ENCODE measurements at places on chromosomes 11 and 22. TPM values are rescaled to one million over a fixed set of nuclear protein-coding genes. Genes with fewer than 3 reads are reported as not detected.
A peak's percentile ranks its signal among the peaks of the same experiment; 100 is the strongest.

DNA sequence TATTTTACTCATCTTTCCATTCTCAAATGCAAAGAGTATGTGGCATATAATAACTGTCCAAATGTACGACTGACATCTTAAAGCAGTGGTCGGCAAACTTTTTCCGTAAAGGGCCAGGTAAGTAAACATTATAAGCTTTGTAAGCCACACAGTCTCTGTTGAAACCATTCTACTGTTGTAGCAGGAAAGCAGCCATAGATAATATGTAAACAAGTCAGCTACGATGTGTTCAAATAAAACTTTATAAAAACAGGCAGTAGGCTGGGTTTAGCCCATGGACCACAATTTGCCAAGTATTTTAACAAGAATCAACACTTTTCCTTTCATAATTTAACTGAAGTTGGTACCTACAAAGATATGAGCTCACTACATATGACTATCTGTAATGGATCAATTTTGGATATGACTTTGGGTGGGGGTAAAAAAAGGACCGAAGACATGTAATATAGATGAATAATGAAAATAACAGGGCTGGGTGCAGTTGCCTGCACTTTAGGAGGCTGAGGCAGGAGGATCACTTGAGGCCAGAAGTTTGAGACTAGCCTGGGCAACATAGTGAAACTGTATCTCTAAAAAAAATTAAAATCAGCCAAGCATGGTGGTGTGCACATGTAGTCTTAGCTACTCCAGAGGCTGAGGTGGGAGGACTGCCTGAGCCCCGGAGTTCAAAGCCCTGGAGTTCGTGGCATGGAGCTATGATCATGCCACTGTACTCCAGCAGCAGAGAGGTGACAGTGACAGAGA, 5.7 kb downstream of the RDX start:
- no peak for DNase-seq

DNA sequence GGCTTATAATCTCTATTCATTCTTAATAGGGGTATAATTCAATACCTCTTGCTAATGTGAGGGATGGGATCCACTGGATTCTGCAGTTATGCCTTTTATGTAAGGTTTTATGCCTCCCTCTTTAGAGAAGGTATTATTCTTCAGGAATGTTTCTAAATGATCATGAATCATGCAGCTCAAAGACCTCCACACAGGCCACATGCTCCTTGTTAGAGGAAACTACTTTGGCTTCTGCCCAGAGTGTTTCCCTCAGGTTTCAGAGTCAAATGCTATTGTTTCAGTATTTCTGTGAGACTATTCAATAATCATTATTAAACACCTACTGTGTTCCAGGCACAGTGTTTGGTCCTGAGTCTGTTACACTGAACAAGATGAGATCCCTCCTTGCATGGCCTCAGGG, 115.9 kb downstream of the RAB38 start:
- no peak for DNase-seq

ZP1 gene
- not detected for total RNA-seq

LGALS12 gene
- not detected for total RNA-seq

DNA sequence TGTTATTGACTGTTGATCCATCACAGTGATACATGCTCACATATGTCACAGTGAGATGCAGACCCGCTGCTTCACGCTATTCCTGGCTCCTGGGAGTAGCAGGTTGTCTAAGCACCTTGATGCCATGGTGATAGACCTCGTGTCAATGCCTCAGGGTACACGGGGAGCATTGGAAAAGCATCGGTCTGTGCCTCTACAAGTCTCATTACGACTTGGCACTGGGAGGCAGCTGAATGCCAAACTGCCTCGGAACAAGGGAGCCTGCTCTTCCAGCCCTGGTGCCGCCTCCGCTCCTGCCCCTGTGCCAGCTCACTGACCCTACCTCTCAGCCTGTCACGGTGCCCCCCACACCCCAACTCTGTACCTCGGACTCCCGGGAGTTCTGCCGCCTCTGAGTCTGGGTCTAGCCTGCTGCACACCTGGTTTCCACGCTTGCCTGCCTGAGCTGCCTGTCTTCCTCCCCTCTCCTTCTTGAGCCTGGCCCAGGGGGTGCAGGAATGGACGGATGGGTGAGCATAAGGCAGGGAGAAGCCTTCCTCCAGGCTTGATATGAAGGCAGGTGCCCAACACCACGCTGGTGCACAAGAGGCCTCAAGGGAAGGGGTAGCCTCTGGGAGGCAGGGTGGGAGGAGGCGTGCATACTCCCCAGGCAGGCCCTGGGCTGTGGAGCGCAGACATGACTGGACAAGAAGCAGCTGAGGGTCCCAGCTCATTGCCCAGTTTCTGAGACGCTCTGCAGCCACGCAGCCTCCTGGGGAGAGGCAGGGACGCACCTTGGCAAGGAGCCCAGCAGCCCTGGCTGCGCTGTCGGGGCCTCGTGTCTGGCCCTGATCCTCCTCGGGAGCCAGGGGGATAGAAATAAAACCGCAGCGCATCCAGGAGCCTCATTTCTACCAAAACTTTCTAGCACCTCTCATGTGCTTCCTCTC, 1.8 kb upstream of the NFAM1 start:
- no peak for DNase-seq

LRRC56 gene
- total RNA-seq, result 2.6 TPM

GRCh38 chr11:1762537-1763302, 1.0 kb downstream of the CTSD start:
- peak; percentile 17 for DNase-seq

DNA sequence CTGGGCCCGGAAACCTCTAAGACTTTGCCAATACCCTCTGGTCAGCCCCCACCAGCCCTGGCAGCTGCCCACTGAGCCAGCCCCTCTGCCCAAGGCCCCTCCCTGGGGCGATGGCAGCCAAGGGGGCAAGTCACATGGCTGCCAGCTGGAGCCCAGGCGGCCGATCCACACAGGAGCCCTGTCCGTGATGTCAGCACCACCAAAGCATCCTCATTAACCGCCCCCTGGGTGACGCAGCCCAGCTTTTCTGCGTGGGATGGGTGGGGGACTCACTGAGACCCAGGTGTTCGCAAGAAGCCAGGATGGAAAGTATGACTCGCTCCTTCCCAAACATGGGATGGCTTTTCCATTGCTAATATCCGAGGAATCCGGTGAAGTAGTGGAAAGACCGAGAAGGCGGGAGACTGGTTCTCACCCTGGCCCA, 46.6 kb upstream of the WNT7B start:
- DNase-seq, result no peak

GRM5 gene
- not detected for total RNA-seq

Measured in glutamatergic neuron (in vitro differentiated cells).